ENCODE measurements at places on chromosomes 2 and 18.

- no peak for DNase-seq
Observed at GRCh38 chr2:3608373-3609278, 13.7 kb downstream of the COLEC11 start.

DNA sequence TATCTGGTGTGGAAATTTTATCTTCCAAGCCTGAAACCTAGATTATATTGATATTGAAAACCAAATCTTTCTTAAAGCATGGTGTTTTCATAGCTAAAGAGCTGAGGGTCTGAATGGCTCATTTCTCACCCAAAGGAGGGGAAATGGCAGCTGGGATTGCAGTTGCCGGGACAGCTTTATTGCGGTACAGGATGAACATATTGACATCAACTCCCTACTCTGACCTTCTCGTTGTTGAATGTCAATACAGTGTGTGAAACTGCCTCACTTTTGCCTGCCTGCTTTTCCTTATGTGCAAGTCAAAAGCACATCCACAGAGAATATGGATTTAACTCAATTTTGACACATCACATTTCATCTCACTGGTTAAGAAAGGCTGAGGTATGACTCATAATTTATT lies 3.6 kb upstream of the COX7A2L start:
- DNase-seq: no peak

DNA sequence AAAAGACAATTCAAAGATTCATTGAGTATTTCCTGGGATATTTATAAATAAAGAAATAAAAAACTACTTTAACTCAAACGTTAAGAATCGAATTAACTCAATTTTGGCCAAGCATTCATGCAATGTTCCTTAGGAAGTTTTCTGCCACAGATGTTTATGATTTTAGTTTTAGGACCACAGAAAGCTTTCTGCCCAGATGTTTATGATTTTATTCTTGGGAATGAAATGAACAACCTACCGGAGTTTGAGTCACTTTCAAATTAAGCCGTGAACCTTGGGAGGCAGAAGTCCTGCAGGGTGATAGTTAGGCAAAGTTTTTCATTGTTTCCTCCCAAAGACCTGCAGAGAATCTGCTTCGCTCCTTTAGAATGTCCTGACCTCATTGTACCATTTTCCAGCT lies 34.7 kb upstream of the MBP start:
- no peak for DNase-seq

DNA sequence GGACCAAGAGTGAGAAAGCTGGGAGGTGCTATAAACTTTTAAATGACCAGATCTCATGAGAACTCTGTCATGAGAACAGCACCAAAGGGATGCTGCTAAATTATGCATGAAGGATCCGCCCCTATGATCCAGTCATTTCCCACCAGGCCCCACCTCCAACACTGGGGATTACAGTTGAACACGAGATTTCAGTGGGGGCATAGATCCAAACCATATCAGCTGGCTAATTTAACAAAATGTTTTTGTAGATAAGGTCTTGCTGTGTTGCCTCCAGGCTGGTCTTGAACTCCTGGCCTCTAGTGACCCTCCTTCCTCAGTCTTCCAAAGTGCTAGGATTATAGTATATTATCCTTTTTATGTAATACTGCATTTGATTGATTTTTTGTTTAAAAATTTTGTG lies 56.0 kb downstream of the NBEAL1 start:
- no peak for DNase-seq

DNA sequence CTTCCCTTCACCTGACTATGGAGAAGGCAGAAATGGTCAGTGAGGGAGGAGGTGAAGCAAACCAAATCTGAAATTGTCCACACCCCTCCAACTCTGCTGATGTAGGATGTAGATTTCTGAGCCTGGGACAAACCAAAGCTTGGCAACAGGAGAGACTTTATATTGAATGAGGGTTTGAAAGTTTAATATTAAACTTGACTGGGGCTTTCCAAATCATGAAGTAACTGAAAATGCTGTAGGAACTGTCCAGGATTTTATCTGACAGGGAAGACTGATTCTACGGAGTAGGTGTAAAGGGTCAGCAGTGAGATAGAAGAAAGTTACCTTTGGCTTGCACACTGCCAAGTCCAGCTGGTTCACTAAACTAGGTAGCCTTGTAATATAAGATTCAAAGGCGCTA lies 194.5 kb downstream of the TDRD15 start:
- DNase-seq: no peak

DNA sequence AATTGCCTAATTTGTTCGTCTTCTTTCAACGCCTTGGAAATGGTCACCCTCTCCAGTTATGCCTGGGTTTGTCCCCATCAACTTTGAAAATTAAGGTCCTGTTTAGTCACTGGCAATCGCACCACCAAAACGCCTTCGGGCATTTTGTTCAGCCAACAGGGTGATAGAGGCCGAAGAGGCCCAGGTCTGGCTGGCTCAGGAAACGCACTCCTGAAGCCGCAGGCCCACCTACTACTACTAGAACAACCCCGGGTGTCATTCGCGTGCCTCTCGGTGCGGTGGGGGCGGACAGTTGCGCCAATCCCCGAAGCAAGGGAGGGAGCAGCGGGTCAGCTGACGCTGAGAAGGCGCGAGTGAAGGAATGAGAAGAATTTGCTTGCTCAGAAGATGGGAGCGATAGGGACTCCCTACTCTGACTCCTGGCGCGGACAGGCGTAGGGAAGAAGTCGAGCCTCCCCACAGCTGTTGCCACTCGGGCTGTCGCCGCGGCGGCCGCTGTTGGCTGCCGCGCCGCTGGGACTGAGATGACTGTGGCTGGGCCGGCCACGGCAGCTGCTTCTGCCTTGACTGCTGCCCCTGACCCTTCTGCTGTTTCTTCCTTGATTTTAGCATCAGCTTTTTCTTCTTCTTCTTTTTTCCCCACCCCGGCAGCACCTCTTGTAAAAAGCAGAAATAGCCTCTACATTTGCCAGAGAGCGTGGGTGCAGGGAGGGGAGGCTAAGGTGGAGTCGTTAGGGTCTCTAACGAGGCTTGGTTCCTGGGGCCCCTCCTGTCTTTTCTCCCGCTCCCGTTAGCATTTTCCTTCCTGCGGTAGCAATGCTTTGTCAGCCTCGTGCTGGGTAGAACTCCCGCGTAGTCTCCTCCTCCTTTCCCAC lies 387.6 kb downstream of the FIGN start:
- no peak for DNase-seq

- DNase-seq: no peak
Observed at GRCh38 chr2:177598326-177599138, 206.0 kb downstream of the AGPS start.

DNA sequence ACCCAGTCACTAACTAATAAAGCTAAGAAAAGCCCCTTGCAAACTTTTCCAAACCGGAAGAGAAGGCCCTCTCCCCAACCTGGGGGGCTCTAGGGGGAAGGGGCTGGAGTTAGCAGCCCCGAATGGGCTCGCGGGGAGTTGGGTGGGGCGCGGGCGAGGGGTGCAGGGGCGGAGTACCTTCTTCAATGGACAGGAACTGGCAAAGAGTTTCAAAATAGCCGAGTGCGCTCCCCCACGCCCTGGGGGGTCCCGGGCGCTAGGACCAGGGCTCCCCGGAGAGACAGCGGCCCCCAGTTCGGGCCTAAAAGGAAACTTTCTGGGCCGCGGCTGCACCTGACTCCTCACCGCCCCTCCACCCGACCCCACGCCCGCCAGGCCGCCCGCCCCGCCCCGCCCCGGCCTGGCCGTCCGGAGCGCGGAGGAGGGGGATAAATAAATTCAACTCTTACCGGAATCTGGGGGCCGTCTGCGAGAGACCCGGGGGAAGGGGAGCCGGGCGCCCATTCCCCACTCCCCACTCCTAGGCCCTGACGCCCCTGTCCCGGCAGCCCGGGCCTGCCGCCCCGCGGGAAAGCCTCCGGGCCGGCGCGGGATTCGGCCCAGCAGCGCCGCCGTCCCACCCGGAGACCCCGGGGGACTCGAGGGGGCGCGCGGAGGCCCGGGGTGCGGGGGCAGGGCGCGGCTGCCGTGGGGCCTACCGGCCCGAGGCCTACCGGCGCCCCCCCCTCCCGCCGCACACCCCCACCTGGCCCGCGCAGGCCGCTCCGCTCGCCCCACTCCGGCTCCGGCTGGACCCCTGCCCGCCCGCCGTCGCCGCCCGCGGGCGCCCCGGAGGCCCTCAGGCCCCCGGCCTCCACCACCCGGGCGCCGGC lies 868 bp downstream of the INO80D start:
- peak; percentile 18 for DNase-seq

GRCh38 chr18:23710068-23710527 lies 20.8 kb downstream of the LAMA3 start:
- no peak for DNase-seq

GRCh38 chr2:130837175-130837810 lies 579 bp downstream of the ARHGEF4 start:
- DNase-seq: no peak

GRCh38 chr2:4066217-4066616 lies 362.8 kb downstream of the DCDC2C start:
- no peak for DNase-seq

- DNase-seq: no peak
Observed at GRCh38 chr2:224333726-224334482, 68.0 kb downstream of the FAM124B start.

GRCh38 chr2:9002637-9003365 lies 683 bp downstream of the MBOAT2 start:
- DNase-seq: peak; percentile 2

Measured in stimulated activated CD4-positive, alpha-beta T cell treated with anti-CD3 and anti-CD28 coated beads, Interleukin-4, amount 100 ng/mL, for 48 hours (primary cell).